Urinary bladder (tissue), 4 donors: ENCODE measurements at places on chromosomes 12 and 14. TPM values are rescaled to one million over a fixed set of nuclear protein-coding genes. Genes with fewer than 3 reads are reported as not detected.

Gene GZMB
- not detected for total RNA-seq

DNA sequence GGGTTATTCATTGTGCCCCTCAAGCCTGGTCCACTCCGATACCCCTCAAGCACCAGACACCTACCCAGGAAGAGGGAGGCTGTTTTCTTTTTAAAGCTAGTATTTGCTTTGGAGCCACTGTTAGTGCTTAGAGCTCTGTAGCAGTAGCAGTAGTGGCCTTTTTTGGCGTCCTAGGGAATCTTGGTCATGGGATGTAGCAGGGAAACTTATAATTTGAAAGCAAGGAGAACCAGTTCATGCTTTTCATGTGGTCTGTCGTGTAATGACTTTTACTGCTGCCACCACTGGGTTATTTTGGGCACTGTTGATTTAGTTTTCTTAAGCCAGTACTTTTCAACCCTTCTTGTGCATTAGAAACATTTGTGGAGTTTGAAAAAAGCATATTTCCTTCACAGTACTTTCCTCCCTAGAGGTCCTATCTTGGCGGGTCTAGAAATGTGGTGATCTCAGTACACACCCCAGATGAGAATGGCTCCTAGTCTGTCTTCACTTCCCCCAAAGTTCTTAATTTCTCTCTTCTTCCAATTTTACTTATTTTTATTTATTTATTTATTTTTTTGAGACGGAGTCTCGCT, 49.7 kb downstream of the MARK3 start:
- no peak for DNase-seq

GRCh38 chr14:105195051-105195450, 13.9 kb upstream of the NUDT14 start:
- no peak for DNase-seq

DNA sequence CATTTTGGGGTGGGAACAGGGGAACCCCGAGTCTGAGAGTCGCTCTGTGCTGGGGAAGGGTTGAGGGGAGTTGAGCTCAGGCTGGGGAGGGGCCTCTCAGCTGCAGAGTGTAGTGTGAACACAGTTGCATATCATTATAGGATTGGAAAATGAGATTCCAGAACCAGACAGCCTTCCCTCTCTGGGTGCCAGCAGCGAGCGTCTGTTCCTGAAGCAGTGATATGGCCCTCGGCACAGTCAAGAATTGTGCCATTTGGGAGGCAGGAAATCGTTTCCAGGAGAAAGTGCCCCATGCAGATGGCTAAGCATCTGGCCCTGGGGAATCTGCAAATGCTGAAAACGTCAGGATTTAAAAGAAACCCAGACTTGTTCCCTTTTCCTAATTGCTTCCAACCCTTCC, 70.4 kb upstream of the SFSWAP start:
- DNase-seq = no peak

DNA sequence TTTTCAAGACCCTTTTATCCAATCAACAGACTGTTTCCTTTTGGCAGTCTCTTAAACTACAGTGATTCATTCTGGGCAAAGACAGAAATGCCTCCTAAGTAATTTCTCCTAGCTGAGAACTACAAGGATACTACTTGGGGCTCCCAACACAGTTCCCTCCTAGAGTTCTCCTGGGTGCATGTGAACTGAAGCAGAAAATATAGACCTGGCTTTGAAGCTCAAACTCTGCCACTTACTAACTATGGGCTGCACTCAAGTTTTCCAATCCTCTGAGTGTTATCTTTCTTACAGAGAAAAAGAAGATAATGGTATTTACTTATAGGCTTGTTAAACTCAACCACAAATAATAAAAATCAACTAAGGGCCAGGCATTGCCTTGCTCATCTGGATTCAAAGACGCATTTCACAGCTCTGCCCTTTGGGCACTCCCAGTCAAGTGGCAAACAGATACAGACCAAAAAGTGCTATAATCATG, 97.6 kb downstream of the EFCAB11 start:
- DNase-seq = no peak

Gene MEG3
- 530 TPM for total RNA-seq

Gene NRXN3
- 3.9 TPM for total RNA-seq

- DNase-seq = no peak
These were observed 125.6 kb upstream of the CNOT2 start for GRCh38 chr12:70117670-70118069.

Gene NTS
- 27.4 TPM for total RNA-seq

DNA sequence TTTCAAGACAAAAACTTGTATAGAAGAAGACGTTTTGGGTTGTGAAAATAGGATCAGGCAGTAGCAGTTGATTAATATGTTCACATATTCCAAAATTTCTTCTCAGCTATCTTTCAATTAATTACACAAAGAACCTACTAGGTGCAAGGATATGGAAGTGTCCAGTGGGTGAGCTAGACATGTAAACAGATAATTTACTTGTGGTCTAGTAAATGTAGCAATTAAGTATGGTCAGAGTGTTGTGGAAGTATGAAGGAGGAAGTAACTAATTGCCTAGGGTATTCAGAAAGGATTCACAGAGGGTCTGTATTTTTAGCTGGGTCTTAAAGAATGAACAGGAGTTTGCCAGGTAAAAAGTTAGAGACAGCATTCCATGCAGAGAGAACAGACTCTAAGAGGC, 5.9 kb downstream of the GOLGA5 start:
- no peak for DNase-seq

GRCh38 chr12:120659151-120659525, 18.7 kb downstream of the CABP1 start:
- no peak for DNase-seq

Gene CABP1
- total RNA-seq = 4.9 TPM

Gene LUM
- total RNA-seq = 2,635 TPM

- no peak for DNase-seq
These were observed 13.1 kb upstream of the ATP5F1B start for GRCh38 chr12:56658921-56659320.

GRCh38 chr12:103024650-103025049, 67.2 kb downstream of the ASCL1 start:
- DNase-seq = no peak

DNA sequence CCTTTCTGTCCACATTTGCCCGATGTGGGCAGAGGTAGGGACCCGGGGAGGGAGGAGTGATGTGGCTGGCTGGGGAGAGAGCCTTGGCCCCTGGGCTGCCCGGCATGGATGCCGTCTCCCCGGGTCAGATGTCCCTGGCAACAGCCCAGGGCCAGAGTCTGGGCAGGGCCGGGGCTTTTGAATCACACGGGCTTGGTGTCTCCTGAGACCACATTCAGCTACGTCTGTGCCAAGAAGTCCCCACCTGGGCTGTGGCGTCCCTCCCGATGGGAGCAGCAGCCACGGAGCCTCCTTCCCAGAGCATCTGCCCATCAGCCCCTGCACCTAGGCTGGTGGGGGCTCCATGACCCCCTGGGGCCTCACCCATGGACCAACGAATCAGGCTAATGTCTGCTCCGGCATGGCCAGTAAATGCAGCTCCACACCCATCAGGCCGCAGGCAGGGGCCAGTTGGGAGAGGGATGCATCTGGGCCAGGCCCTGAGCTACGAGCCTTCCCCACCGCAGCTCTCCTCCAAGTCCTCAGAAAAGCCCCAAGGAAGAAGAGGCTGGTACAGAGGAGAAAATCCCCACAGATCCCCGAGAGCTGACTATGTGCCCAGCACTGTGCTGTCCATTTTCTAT, 109.4 kb downstream of the RFLNA start:
- no peak for DNase-seq

Gene PRH2
- not detected for total RNA-seq

- DNase-seq = no peak
These were observed 20.7 kb downstream of the GCH1 start for GRCh38 chr14:54881761-54882401.

DNA sequence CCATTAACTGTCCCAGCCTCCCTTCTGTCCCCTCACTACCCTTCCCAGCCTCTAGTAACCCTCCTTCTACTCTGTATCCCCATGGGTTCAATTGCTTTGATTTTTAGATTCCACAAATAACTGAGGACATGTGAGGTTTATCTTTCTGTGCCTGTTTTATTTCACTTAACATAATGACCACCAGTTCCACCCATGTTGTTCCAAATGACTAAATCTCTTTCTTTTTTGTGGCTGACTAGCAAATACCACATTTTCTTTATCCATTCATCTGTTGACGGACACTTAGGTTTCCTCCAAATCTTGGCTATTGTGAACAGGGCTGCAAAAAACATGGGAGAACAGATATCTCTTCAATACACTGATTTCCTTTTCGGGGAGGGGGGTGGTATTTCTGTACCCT, 65.7 kb downstream of the PRKD1 start:
- DNase-seq = no peak

GRCh38 chr12:49054524-49054923, 6.1 kb downstream of the KMT2D start:
- no peak for DNase-seq

Gene ANO2
- 8.8 TPM for total RNA-seq

- no peak for DNase-seq
These were observed 122.8 kb upstream of the SYT10 start for GRCh38 chr12:33562401-33562800.

GRCh38 chr12:19298836-19299605, 140.3 kb upstream of the AEBP2 start:
- DNase-seq = no peak

Gene CAPZA3
- not detected for total RNA-seq

- DNase-seq = no peak
These were observed 172.4 kb upstream of the CAND1 start for GRCh38 chr12:67096533-67097318.

GRCh38 chr12:41476499-41477439, 288.6 kb downstream of the PDZRN4 start:
- no peak for DNase-seq

- DNase-seq = no peak
These were observed 1.7 kb downstream of the ARHGAP5 start for GRCh38 chr14:32078858-32079216.
